ENCODE measurements at places on chromosomes 16 and 17. TPM values are rescaled to one million over a fixed set of nuclear protein-coding genes. Genes with fewer than 3 reads are reported as not detected.

Gene FBXW10
- total RNA-seq = not detected

Gene TRIM72
- not detected for total RNA-seq

Gene SERPINF2
- not detected for total RNA-seq

Gene HOXB2
- total RNA-seq = 23.3 TPM

Gene NTN1
- 0.18 TPM for total RNA-seq

Gene TEKT1
- not detected for total RNA-seq

Gene WNT9B
- total RNA-seq = not detected

Gene KRTAP9-8
- total RNA-seq = not detected

Gene STH
- not detected for total RNA-seq

Gene CDC42EP4
- total RNA-seq = 18.8 TPM

Measured in endothelial cell of umbilical vein (primary cell).